Left lung (tissue), 14 donors: ENCODE measurements at places on chromosomes 1 and 21. TPM values are rescaled to one million over a fixed set of nuclear protein-coding genes. Genes with fewer than 3 reads are reported as not detected.

Gene FAM3B
- 7.9 TPM for total RNA-seq

Gene GPR37L1
- total RNA-seq, result 0.09 TPM

Gene LCE1A
- total RNA-seq, result not detected

Gene RHEX
- total RNA-seq, result 2.4 TPM

Gene MARK1
- total RNA-seq, result 4.3 TPM

Gene RRAGC
- total RNA-seq, result 40.0 TPM

Gene TRPM2
- 11.0 TPM for total RNA-seq

Gene OXCT2
- 0.82 TPM for total RNA-seq

- no peak for DNase-seq
Observed at GRCh38 chr1:181593042-181593441, 109.7 kb downstream of the CACNA1E start.

DNA sequence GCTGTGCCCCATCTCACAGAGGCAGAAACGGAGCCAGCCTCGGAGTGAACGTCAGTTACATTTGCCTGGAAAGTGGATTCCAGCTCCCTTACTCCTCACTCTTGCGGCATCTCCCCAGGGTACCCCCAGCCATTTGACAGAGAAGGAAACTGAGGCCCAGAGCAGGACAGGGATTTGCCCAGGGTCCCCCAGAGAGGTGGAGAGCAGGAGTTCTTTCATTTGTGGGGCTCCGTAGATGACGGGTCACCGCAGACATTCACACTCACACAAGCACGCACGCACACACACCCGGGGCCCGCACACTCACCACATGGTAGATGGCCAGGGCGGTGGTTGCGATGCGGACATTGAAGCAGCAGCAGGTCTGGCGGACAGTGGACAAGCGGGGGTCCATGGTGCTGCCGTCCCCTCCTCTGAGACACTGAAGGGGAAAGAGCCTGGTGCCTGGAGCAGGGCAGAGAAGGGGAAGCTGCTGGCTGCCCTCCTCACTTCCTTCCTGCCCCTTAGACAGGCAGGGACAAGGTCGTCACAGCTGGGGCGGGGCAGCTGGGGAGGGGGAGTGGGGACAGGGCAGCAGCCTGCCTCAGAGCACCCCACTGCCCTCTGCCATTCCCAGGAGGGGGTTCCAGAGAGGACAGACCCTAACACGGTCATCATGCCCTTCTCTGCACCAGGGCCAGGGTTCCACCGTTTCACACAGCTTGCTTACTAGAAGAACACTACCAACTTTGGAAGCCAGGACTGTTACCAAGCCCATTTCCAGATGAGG is at the start of gene LAPTM5:
LAPTM5 (minus strand) TSS at position 423 of the 769 bp plus-strand sequence; CDS start at position 394, 29 bp downstream.
- peak; percentile 85 for DNase-seq

GRCh38 chr1:246335151-246335550 is 171.9 kb downstream of the SMYD3 start:
- no peak for DNase-seq

GRCh38 chr1:103365860-103366569 is 159.5 kb upstream of the RNPC3 start:
- DNase-seq, result no peak

DNA sequence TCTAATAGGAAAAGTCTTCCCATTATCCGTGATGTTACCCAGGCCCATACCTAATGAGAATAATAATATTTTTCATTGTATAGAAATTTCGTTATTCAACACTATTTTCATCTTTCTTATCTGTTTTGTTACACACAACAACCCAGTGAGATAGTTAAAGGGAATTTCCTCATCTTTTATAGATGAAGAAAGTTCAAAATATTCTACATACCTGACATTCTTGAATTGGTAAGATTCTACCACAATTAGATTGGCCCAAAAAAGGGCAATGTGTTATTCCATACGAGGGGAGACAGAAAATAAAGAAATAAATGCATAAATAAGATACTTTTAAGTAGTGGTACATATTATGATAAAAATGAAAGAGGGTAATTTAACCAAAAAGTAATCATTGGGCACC is 405.5 kb upstream of the ADAMTS5 start:
- no peak for DNase-seq

DNA sequence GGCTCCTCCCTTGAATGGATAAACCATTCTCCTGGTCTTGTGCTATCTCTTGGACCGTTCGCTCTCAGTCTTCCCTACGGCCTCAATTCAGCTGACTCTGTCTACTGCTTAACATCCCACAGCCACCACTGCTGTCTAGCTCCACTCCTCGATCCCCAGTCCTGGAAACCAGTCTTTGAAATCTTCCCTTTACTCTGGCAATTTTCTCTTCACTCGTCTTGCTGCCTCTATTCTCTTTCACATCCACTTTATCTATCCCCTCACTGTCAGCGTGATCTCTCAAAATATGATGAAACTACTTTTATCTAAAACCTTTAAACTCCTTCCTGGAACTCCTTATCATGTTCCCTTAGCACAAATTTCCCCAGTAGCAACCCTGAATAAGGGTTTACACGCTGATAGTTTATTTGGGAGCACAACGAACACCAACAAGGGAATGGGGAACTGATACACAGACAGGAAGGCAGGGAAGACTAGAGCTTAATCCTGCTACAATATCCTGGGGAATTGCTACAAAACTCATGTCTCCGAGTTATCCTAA is 131.6 kb upstream of the SAMSN1 start:
- no peak for DNase-seq

DNA sequence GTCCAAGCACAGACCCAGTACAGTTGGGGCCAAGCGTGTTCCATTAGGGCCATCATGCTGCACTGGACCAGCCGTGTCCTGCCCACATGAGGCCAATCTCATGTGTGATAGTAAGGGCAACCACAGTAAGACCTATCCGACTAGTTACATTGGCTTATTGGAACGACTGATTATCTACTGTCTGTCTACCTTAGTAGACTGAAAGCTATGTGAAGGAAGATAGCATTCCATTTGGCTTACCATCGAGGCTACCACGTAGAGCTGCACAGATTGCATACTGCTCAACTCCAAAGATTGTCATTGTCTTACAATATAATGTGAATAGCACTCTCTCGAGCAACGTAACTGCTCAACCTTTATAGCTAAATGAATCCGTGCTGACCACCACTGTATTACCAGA is 10.6 kb downstream of the PTGER3 start:
- no peak for DNase-seq

DNA sequence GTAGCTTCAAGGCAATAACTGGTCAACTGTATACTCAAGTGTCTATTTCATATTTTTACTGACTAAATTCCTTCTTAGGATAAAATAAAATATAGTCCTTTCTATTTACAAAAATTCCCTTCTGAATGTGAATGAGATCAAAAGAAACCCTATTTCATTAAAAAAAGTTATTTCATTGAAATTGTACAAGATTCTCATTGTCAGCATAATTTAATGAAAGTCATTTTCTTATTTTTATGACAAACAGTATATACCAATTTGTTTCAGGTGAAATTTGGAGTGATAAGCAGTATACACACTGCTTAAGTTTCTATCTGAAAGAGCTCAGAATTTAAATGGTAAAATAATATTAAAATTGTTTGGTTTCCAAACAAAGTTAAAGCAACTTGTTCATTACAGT is 269.2 kb downstream of the USH2A start:
- no peak for DNase-seq

DNA sequence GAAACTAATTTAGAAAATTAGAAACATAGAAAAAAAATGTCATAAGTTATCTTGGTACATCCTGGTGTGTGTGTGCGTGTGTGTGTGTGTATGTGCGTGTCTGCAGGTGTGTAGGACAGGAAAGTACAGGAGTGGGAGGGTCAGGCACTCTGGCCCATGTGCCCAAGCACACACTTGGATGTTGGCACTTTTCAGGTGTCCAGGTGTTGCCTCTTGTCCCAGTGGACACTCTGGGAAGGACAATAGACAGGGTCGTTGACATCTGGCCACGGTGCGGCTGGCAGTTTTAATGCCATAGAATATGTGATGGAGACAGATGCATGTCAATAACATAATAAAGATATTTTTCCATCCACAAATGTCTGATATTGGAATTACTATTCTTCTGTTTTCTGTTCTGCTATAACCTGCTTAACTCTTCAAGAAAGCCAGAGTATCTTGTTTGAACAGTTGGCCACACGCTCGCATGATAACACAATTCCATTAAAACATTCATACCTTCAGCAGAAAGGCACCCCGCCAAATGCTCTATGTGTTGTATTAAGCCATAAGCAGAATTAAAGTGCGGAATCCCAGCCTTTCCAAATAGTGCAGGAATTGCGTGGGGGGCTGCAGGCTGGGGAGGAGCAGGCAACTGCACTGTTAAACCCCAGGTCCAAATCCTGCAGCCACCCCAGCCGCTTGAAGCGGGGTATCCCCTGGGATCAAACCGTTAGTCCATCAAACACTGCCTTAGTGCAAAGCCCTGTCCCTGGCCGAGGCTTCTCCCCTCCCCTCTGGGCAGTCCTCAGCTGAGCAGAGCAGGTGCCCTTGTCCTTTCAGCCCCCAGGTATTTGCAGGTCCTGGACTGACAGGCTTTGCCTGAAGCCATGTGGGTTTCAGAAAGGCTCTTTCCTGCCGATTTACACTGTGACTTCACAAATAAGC is 390.0 kb downstream of the CAMTA1 start:
- no peak for DNase-seq

DNA sequence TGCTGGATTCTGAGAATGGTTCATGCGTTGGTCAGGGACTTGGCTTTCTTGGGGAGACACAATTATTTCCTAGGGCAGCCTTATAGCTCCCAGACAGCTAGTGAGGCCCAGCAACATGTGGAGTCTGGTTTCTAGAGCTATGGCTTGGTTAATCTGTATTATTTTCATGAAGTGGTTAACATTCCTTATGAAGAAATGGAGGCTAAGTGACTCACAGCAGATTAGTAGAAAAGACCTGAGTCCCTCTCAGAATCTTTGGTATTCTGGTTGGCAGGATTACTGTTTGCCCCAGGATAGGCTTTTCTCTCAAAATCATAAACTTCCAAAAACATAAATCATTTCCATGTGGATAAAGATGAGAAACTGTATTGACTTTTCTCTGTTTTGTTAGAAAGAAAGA is 42.3 kb downstream of the DUSP10 start:
- DNase-seq, result no peak

GRCh38 chr1:6098303-6099215 is 52.9 kb downstream of the KCNAB2 start:
- no peak for DNase-seq

GRCh38 chr1:32764826-32765569 is 52.2 kb downstream of the YARS1 start:
- no peak for DNase-seq

- no peak for DNase-seq
Observed at GRCh38 chr1:234659538-234659937, 49.6 kb upstream of the IRF2BP2 start.

DNA sequence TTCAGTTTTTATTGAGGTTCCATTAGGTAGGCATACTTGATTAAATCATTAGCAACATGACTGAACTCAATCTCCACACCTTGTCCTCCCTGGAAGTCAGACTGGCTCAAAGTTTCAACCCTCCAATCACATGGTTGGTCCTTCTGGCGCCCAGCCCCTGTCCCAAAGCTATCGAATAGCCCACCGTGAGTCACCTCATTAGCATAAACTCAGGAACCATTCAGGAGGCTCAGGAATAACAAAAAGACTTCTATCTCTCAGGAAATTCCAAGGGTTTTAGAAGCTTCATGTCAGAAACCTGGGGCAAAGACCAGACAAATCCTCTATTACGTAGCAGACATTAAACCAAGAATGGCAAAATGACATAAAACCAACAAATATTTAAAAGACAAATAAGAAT is 78.6 kb downstream of the RGS2 start:
- no peak for DNase-seq

DNA sequence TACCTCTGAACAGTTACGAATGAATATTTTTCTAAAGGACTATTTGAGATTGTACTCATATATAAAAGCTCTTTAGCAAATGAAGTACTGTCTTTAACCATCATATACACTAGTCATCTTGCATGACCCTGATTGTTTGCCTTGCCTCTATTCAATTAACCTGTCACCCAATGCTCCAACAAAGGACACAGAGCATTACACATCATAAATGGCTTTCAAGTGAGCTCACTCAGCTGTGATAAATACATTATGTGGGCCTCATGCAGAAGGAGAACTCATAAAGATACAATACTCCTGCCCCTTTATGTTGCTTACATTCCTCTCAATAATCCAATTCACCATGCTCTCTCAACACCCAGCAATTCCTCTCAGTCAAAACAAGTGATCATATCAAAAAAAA is 993.0 kb upstream of the PRMT6 start:
- no peak for DNase-seq

DNA sequence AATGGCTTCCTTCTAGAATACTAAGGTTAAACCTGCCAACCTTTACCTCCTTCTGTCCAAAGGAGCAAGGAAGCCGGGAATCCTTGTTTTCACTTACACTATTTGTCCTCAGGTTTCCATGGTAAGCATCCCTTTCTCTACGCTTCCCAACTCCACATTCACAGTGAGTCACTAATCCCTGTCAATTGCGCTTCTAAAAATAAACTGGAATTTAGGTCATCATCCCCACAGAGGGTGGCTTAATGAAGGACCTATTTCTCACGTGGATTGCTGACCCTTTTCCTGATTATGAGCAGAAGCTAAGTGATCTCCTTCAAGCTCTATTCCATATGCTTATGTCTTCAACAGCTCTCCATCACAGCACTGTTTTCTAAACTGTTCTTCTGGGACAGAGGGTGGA is 39.9 kb upstream of the ABCA4 start:
- DNase-seq, result no peak

GRCh38 chr21:44485254-44485793 is 30.0 kb downstream of the LRRC3 start:
- no peak for DNase-seq

- DNase-seq, result no peak
Observed at GRCh38 chr1:48556186-48556850, 84.3 kb upstream of the SPATA6 start.

DNA sequence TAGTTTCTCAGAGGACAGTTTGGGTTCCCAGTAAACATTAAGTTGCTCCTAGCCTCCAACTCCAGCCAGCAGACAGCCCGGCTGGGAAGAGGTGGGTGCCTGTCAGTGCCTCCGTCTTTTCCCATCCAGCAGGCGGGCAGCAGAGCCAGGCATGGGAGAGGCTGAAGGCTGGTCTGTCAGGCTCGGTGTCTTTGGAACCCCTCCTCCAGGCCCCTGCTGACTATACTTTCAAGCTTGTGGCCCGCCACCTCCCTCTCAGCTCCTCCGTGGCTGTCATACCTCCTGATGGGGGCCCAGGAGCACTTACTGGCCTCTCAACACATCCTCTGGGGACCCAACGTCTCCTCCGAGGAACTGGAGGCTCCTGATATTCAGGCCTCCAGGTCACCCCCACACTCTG is 140.9 kb downstream of the ACTL8 start:
- no peak for DNase-seq
